Activated CD4-positive, alpha-beta T cell treated with anti-CD3 and anti-CD28 coated beads for 24 hours (primary cell): ENCODE measurements at places on chromosomes 5 and 9.
A peak's percentile ranks its signal among the peaks of the same experiment; 100 is the strongest.

DNA sequence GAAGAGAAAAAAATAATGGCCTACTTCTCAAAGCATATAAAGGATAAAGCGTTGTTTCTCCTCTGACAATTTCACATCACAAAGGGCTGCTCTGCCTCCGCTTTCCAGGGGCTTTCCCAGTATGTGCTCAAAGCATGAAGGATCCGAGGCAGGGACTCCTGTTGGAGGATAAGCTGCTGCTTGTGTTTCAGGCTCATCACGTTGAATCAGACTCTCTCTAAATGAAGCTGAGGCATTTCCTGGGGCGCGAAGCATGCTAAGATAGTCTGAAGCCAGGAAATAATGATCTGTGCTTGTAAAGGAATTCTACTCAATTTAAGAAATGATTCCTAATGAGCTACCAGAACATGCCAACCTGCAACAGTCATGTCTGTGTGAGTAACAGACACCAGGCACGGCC is 97.5 kb downstream of the MARCHF11 start:
- no peak for DNase-seq

GRCh38 chr5:37889612-37890317 is 49.9 kb upstream of the GDNF start:
- no peak for DNase-seq

- DNase-seq = no peak
These were observed 10.8 kb downstream of the DMRTA1 start for GRCh38 chr9:22457448-22457847.

GRCh38 chr9:96418083-96418919 is at the start of gene ZNF367:
Gene ZNF367 (minus strand): TSS chr9:96418370. CDS start chr9:96418032, 338 bp downstream.
- DNase-seq = peak; percentile 92
